ENCODE measurements at places on chromosomes 3 and 15.

DNA sequence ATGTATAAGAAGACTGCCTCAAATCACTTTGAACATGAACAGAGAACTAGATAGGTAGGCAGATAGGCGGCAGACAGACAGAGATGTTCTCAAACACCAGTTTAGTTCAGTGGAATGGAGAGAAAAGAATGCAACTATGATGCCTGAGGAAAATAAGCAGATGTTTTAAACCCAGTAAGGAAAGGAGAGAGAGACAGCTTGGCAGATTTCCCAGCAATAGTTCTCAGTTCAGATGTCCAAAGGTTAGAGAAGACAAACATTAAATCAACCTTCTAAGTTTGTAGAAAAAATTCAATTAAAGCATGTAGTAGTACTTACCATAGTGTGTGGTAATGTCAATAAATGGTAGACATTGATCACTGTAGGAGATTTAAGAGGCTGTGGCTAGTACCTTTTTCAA lies 209.6 kb upstream of the PFN2 start:
- no peak for DNase-seq

DNA sequence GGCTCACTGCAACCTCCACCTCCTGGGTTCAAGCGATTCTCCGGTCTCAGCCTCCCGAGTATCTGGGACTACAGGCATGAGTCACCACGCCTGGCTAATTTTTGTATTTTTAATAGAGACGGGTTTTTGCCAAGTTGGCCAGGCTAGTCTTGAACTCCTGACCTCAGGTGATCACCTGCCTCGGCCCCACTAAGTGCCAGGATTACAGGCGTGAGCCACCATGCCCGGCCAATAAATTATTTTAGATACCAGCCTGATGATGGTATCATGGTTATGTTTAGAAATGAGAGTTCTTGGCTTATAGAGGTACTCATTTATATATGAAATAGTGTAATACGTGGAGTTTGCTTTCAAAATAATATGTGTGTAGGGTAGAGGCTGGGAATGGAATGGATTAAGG lies 119.4 kb downstream of the NEO1 start:
- DNase-seq: no peak

DNA sequence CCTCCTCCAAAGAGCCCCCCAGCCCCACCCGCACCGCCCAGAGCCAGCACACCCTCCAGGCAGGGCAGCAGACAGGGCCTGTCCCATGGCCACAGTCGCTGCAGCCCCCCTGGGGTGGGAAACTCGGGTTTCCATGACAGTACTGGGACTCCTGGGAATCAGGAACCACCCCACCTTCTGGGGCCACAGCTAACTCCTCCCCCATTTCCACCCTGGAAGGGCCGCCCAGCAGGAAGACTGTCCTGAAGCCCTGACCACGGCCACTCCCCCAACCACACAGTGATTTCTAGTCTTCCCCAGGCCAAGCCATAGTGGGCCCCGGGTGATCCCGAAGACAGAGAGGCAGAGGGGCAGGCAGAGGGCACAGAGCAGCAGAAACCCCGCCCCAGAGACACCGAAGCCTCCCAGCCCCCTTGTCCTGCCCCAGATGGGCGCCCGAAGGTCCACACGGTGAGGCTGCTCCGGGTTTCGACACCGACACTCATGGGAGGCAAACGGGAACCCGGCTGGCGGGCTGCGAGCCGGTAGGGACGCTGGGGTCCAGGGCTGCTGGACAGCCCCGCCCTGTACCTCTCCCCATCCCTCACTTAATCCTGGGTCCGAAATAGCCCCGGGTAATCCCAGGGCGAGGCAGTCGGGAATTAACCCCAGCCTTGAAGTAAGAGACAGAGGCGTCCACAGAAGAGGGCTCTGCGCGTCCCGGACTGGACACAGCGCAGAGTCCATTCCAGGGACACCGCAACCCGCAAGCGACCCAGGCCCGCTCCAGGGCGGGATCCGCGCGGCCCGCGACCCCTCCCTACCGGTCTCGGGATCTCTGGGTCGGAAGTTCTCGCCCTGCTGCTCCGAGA lies 138.4 kb downstream of the NUP210 start:
- no peak for DNase-seq

GRCh38 chr3:87260270-87260669 lies 16.1 kb downstream of the POU1F1 start:
- peak; percentile 5 for DNase-seq
